T follicular helper cell (primary cell): ENCODE measurements at places on chromosomes 1 and 21.

DNA sequence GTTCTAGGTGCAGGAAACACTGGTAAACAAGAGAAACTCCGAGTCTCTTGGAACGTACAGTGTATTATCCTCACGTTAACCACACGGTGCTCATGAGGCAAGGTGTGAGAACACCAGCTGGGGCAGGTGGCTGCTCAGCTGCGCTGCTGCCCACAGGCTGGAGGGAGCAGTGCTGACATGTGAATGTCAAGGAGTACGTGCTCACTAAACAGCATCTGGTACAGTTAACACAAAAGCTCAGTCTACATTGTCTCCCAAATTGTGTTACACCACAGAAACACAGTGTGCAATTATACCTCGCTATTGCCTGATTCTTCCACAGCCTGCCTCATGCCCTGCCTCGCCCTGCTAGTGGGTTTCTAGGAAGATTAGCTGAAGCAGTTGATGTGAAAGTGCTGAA is 138.4 kb downstream of the GLIS1 start:
- no peak for DNase-seq

- no peak for DNase-seq
Observed at GRCh38 chr1:218771931-218772330, 401.7 kb upstream of the LYPLAL1 start.

- no peak for DNase-seq
Observed at GRCh38 chr1:198530953-198531352, 9.5 kb downstream of the ATP6V1G3 start.

DNA sequence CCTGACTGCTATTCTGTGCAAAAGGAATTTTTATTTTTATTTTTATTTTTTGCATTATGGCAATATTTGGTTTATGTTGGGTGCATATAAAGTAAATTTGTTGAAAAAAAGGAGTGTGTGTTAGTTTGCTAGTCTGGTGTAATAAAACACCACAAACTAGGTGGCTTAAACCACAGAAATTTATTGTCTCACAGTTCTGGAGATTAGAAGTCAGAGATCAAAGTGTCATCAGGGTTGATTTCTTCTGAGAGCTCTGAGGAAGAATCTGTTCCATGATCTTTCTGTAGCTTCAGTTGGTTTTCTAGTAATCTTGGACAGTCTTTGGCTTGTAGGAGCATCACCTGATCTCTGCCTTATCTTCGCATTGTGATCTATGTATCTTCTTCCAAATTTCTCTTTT is 6.5 kb downstream of the SLC30A7 start:
- no peak for DNase-seq

DNA sequence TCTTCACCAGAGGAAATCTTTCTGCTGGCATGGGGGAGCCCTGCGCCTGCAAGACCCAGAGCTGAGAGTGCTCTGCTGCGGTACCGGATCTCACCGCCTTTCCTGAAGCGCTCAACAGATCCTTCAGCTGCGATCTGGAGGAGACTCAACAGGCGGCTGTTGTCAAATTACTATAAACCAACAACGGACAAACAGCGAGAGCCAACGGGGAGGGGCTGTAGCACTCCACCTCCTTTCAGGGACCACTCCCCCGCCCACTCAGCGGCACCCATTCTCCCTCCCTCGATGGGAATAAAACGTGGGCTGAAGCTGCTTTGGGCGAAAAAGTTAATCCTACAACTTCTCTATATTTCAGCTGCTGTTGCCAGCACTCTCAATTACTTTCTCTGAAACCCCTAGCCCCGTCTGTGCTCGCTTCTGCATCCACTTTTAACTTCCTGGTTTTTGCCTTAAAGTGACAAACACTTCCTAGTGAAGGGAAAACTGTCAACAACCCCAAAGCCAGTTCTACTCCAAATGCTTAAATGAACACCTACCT is at the start of gene FMO5:
Gene FMO5, minus strand, starts transcription at position 147 of the 538 bp plus-strand sequence. CDS start 310 bp downstream, outside the sequence.
- peak; percentile 31 for DNase-seq

GRCh38 chr1:206588492-206588891 is 23.8 kb downstream of the EIF2D start:
- DNase-seq, result no peak

GRCh38 chr21:36699546-36700294 is 805 bp downstream of the SIM2 start:
- DNase-seq, result no peak

DNA sequence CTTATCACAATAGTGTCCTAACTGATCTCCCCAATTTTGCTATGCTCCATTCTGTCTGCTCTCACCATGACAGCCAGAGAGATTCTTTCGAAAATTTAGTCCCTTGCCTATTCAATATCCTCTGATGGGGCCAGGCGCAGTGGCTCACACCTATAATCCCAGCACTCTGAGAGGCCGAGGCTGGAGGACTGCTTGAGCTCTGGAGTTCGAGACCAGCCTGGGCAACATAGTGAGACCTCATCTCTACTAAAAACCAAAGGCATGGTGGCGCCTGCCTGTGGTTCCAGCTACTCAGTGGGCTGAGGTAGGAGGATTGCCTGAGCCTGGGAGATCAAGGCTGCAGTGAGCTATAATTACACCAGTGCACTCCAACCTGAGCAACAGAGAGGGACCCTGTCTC is 16.1 kb upstream of the PDZK1IP1 start:
- no peak for DNase-seq

- DNase-seq, result no peak
Observed at GRCh38 chr1:245969283-245969682, 537.8 kb downstream of the SMYD3 start.

DNA sequence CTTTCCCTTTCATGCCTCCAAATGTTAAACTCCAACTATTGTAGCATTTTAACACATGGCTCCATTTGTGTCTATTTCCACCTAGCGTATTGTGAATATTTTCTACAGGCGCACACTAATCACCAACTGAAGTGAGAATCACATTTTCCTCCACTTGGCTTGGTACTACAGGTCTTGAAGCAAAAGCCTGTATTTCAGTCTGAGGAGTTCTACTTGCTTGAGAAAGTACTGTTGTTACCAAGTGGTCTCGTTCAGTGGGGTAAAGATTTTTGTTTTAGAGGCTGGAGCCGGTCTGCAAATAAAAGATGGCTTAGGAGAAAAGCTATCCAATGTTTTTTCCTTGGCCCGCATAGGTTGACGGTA is 550 bp upstream of the PTBP2 start:
- DNase-seq, result no peak

GRCh38 chr1:214584805-214585766 is 17.9 kb upstream of the CENPF start:
- DNase-seq, result no peak

DNA sequence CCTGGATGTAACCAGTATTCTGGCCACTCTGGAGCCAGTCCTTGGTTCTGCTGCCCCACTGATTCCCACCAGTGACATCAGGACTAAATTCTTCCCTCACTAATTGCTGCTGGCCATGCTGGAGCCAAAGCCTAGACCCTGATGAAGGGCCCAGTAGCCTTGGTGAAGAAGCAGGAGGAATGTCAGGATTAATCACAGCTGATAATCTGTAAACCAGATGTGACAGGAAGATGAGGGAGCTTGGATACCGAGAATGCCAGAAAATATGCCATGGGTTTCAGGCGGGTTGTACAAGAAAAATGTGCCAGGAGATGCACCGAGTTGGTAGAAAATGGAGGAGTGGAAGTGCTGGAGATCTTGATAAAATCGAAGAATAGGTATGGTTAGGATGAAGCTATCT is 119.0 kb upstream of the PPP2R5A start:
- no peak for DNase-seq
